ENCODE measurements at places on chromosomes 11 and 22.

DNA sequence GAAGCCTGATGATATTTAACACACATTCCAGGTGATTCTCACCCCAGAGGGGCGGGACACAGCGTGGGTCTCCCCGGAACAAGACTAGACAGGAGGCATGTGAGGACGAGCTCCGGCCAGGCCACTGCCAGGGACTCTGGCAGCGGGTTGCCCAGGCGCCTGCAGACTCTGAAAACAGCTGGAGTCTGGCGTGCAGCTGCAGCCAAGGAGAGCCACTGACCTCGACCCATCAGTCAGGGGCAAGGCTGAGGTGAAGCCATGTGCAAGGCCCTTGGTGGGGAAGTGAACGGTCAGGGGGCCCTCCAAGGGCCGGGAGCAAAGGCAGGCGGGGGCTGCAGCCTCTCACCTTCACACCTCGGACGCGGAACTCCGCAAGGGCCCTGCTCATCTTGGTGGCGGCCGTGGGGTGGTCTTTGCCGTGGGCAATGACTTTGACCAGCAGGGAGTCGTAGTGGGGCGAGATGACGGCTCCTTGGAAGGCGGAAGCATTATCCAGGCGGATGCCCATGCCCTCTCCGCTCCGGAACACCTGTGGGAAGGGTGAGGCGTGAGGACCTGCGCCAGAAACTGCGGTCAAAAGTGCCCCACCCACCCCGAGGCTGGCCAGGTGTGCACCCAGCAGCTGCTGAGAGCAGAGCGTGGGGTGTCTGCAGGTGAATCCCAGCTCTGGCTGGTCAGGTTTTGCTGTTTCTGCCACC, 6.7 kb downstream of the LRFN4 start:
- DNase-seq: no peak

DNA sequence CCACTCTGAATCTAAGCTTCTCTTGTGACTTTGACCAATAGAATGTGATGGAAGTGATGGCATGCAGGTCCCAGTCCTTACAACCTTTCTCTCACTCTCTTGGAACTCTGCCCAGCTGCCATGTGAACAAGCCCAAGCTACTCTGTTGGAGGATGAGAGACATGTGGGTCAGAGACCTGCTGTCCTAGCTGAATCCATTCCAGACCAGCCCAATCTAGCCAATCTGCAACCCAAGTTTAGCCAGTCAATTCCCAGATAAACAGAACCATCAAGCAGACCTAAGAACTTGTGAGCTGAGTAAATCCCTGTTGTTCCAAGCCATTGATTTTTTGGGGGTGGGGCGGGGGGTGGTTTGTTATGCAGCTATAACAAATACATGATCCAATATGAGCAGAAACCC, 69.2 kb upstream of the GRK3 start:
- DNase-seq: no peak

DNA sequence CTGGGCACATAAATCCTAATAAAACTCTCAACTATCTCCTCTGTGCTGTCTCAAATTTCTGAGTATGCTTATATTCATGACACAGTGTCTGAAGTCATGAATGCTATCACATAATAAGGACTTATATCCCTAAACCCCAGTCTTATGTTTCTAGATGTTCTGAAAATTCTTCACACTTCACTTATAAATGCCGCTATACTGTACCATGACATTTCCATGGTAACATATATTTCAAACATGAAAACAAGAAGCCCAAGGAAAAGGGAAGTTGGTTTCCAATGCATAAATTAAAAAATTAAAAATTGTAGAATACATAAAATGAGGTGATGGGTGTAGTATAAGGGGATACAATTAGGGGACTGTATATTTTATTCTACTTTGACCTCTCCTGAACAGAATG, 11.7 kb downstream of the GVQW3 start:
- no peak for DNase-seq

DNA sequence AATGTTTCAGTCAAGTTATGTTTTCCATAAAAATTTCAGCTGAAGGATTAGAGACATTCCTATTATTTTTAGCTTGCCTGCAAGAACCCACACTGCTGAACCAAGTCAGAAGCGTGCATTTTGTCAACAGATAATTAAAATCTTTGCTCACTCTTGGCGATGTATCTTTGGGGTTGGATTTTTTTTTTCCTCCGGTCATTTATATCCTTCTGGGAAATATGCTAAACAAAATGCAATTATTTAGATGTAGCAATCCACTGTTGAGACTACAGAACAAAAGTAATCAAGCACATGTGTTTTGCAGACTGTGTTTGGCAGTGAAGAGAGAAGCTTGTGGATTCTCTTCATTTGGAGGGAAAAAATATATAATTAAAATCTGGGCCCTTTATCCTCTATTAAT, 15.3 kb upstream of the NELL1 start:
- DNase-seq: no peak

- DNase-seq: no peak
Observed at GRCh38 chr22:19974935-19975706, 33.5 kb upstream of the TXNRD2 start.

DNA sequence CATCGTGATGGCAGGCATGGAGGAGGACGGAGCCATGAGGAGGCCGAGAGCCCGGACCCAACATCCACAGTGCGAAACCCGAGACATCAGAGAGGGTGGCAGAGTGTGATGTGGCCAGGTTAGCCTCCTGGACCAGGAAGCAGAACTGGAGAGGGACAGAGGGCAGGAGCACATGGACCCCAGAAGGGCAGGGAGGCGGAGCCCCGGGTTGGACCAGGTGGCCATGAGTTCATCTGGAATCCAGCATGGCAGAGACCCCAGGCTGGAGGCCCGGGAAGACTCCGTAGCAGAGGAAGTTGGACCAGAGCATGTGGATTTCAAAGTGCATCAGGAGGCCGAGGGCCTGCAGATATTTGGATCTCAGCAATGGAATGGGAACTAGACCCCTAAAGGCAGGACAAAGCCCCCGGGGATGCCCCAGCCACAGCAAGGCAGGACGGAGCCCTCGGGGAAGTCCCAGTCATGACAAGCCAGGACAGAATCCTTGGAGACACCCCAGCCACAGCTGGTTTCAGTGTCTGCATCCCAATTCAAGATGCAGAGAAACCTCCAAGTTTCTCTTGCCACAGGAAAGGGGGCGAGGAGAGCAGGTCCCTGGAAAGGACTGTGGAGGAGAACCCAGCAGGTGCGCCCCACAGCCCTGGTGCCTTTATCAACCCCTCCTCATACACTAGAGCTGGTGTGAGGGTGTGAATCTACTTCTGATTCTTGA, 1393.4 kb downstream of the BRD1 start:
- DNase-seq: no peak

DNA sequence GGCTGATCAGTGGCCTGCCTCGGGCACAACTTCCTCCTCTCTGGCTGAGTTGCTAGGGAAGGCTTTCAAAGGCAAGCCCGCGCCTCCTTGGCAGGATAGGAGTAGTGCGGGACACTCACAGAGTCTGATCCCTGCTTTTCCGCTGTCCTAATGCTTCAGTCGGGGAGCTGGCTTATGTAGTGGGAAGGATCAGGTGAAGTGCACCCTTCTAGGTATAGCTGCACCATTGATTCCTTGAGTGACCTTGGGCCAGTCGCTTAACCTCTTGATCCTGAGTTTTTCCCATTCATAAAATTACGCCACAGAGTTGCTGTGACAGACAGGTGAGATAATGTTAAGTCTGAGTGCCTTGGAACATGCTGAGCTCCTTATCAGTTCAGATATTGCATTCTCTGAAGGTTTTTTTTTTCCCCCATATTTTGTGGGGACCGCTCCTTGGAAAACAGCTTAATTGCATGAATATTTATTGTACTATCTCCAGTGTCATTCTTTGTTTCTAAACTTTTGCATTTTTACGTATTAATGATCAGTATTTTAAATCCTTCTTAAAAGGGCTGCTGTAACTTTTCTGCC, 961 bp downstream of the IPO7 start:
- no peak for DNase-seq
